Endothelial cell of umbilical vein (primary cell): ENCODE measurements at places on chromosomes 4 and X. TPM values are rescaled to one million over a fixed set of nuclear protein-coding genes. Genes with fewer than 3 reads are reported as not detected.

DNA sequence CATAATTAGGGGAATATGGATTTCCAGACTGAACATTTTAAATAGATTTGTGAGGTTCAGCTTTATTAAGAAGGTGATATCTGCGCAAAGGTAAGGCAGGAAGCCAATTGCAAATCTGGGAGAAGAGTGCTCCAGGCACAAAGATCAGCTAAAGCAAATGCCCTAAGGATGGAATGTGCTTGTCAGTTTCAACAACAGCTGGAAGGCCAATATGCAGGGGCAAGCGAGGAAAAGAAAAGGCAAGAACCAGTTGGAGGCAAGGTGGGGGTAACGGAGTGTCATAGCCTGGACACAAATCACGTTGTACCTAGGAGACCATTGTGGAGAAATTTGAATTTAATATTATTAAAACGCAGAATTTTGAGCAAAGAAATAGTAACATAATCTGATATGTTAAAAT, 1710.3 kb upstream of the PCDH7 start:
- H3K4me1 ChIP-seq: no peaks in the 10 kb centered on the region
- H3K27ac ChIP-seq: no peak overlapping the region
- DNase-seq: no peak

- no peaks in the 10 kb centered on the region for H3K4me1 ChIP-seq
- no peak overlapping the region for H3K4me3 ChIP-seq
- no peaks in the 10 kb centered on the region for H3K36me3 ChIP-seq
- DNase-seq: no peak
- H3K27me3 ChIP-seq: no peaks in the 10 kb centered on the region
- no peak overlapping the region for H3K27ac ChIP-seq
Measured at GRCh38 chrX:107360788-107361360, 88.6 kb upstream of the FRMPD3 start.

DNA sequence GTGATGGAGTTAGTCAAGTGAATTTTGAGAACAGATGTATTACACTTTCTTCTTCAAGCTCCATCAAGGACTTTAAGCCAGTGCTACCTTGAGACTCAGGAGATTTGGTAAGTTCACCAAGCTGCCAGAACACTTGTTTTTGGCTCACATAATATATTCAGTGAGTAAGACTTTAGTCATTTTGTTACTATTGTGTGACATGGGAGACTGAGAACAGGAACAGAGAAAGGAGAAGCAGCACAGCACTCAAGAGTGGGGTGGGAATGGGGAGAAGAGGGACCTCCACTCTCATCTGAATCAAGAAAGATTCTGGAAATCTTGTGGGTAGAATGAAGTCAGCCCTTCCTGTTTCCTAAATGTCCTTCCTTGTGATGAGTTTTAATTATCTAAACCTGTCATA, 87.3 kb upstream of the TET2 start:
- H3K27me3 ChIP-seq: no peaks in the 10 kb centered on the region

DNA sequence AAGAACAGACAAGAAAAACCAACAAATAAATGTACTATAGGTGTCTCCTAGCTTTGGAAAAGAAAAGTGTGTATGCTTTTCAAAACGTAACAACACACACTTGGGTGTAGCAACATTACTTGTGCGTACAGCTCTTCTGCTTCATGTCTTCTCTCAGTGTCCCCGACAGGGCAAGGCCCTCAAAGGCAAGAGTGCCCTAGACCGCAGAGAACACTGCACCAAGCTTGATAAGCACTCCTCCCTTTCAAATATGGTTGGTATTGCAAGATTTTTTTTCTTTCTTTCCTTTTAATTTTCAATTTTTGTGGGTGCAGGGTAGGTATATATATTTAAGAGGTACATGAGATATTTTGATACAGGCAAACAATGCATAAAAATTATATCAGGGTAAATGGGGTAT, 106.8 kb downstream of the EIF4E start:
- no peak for DNase-seq
- H3K36me3 ChIP-seq: no peaks in the 10 kb centered on the region

GRCh38 chr4:163353054-163353453, 9.4 kb downstream of the NPY5R start:
- no peak overlapping the region for H3K4me3 ChIP-seq
- no peak for DNase-seq
- H3K27me3 ChIP-seq: no peaks in the 10 kb centered on the region
- H3K27ac ChIP-seq: no peak overlapping the region

GRCh38 chr4:111798840-111799239, 346.4 kb upstream of the FAM241A start:
- no peak overlapping the region for H3K27ac ChIP-seq
- no peaks in the 10 kb centered on the region for H3K4me1 ChIP-seq
- no peaks in the 10 kb centered on the region for H3K27me3 ChIP-seq
- no peaks in the 10 kb centered on the region for H3K36me3 ChIP-seq
- no peak for DNase-seq

DNA sequence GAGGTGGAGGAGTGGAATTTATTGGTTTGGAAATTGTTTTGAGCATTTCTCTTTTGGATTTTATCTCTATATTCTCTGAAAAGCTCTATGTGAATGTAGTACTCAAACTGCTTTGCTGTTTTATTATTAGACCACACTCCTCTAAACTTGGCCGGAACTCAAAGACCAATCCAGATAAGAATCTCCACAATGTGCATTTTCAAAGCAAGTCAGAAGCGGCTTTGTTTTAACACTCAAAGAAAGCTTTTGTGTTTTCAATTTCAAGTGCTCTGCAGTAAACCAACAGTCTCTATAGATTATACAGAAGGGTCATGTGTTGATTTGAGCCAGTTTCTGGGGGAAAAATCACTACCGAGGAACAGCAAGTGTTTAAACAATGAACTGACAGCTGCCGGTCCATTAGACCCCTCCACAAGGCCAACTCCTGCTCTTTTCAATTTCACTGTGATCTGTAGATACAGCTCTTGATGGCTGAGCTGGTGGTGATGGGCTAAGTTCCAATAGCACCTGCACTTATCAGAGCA, 79.4 kb downstream of the FTHL17 start:
- H3K36me3 ChIP-seq: no peaks in the 10 kb centered on the region
- H3K4me1 ChIP-seq: no peaks in the 10 kb centered on the region
- peak; percentile 1 for DNase-seq
- no peaks in the 10 kb centered on the region for H3K27me3 ChIP-seq
- no peak overlapping the region for H3K4me3 ChIP-seq

DNA sequence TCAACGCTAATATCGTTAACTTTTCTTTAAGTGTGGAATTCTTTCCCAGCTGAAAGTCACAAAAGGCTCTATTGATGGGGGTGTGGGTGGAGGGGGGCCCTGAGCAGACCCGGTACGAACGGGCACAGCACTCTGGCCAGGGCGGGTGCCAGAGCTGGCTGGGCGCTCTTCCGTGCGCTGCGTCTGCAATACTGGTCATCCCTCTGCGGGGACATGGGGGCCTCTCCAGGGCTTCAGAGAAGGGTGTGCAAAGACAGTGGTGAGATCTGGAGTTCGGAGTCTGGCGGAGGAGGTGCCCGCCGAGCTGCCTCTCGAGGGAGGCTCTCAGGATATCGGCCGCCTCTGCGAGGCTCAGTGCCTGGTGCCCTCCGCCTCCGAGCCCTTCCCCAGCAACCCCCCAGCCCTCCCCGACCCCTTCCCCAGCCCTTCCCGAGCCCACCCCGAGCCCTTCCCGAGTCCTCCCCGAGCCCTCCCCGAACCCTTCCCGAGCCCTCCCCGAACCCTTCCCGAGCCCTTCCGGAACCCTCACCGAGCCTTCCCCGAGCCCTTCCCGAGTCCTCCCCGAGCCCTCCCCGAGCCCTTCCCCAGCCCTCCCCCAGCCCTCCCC, 34.3 kb downstream of the FGFRL1 start:
- no peaks in the 10 kb centered on the region for H3K36me3 ChIP-seq
- H3K27ac ChIP-seq: no peak overlapping the region
- DNase-seq: no peak
- no peaks in the 10 kb centered on the region for H3K27me3 ChIP-seq

DNA sequence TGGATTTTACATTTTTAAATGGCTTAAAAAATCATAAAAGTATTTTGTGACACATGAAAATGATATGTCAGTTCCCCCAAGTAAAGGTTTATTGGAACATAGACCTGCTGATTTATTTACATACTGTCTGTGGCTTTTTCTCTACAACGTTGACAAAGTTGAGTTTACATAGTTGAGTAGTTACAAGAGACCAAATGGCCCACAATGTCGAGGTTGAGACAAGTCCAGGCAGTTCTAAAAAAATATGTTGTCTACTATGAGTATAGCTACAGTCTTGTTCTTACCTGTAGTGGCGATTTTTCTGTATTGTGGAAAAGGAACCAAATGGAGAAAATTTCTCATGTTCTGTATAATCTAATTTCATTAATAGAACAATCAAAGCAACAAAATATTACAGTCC, 163.2 kb downstream of the FRAS1 start:
- no peak for DNase-seq
- H3K36me3 ChIP-seq: no peaks in the 10 kb centered on the region
- H3K27ac ChIP-seq: no peak overlapping the region

DNA sequence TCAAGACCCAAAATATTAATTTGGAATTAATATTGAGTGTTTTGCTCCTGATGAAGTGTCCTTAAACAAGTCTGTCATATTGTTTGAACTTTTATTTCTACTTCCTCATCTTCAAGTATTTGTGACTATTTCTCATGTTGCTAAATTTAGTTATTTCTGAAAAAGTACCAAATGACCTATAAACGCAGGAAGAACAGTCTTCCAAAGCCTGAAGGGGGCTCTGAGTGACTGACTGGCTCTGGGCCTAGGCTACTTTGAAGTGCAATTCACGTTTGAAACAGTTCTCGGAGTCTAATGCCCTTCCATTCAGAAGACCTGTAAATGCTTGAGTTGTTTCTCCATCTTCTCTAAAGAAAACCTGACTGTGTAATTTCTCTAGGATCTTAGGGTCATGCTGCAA, 26.5 kb downstream of the GALNT7 start:
- no peaks in the 10 kb centered on the region for H3K36me3 ChIP-seq
- no peak for DNase-seq
- peaks cover 19% of the 10 kb centered on the region for H3K4me1 ChIP-seq

DNA sequence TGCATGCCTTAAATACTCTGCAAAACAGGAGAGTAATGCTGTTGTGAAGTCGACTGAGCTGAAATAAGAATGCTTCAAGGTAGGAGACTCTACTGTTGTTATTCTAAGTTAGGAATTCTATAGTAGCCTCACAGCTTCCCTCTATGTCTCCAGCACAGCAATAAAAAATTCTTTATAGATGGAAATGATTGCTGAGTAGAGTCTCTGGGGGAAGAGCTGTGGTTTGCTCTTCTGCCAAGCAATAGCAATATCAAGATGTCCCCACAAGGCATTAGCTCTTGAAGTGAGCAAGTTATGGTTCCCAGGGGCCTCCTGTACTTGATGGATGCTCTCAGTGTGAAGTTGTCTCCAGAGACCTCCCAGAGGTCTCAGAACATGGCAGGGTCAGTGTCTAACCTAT, 880.6 kb upstream of the FRG1 start:
- no peak overlapping the region for H3K27ac ChIP-seq
- H3K27me3 ChIP-seq: no peaks in the 10 kb centered on the region
- no peaks in the 10 kb centered on the region for H3K36me3 ChIP-seq

DNA sequence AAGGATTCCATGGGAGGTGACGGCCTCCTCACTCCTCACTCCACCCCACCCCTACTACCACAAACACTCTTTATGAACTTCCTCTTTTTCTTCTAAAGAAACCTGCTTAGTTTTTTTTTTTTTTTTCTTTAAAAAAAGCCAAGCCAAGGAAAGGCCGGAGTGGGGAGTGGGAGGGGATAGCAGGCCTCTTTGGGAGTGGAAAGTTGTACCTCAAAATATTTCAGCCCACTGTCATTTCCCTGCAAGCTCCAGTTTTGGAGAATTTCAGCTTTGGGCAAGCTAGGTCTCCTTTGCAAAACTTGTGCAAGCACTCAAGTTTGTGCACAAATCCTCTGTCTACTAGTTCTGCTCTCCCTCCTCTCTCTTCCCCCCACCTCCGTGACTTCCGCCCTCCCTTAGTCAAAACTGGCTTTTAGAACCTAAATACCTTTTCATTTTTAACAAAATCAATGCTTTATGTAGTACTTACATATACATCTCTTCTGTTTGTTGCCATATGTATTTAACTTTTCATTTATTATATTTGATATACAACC, 512 bp upstream of the ANTXR2 start:
- H3K27me3 ChIP-seq: no peaks in the 10 kb centered on the region
- no peak for DNase-seq
- peaks cover 47% of the 10 kb centered on the region for H3K4me1 ChIP-seq
- H3K27ac ChIP-seq: peak overlapping the region; percentile 82
- peak overlapping the region; percentile 62 for H3K4me3 ChIP-seq

DNA sequence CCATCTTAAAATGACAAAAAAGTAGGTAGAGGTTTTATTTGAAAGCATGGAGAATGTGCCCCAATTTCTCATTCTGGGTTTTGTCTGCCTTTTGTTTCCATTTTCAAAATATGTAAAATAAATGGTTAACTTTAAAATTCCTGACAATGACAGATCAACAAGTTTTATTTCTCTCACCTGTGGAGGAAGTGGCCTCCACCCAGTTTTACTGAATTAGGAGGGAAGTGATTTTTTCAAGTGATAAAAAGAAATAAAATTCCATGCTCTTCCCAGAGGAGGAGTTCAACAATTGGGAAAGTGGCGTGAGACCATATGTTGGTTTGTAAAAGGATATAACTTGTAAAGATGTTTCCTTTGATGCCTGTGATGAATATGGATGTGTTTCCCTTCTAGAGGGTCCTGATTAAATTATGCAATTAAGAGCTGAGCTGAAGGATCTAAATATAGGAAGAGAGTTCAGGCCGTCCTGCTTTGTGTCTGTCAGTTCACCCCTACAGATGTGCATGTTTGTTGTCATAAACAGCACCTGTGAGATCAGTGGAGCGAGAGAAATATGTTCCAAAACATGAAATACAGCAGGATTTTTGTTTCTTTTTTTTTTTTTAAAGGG, 19.5 kb downstream of the SMAD1 start:
- peak; percentile 91 for DNase-seq
- peak overlapping the region; percentile 27 for H3K27ac ChIP-seq
- H3K27me3 ChIP-seq: no peaks in the 10 kb centered on the region
- peaks cover 54% of the 10 kb centered on the region for H3K4me1 ChIP-seq

GRCh38 chr4:13137390-13137789, 346.8 kb downstream of the RAB28 start:
- no peaks in the 10 kb centered on the region for H3K27me3 ChIP-seq
- no peak overlapping the region for H3K4me3 ChIP-seq
- no peaks in the 10 kb centered on the region for H3K4me1 ChIP-seq
- no peak overlapping the region for H3K27ac ChIP-seq
- no peak for DNase-seq

DNA sequence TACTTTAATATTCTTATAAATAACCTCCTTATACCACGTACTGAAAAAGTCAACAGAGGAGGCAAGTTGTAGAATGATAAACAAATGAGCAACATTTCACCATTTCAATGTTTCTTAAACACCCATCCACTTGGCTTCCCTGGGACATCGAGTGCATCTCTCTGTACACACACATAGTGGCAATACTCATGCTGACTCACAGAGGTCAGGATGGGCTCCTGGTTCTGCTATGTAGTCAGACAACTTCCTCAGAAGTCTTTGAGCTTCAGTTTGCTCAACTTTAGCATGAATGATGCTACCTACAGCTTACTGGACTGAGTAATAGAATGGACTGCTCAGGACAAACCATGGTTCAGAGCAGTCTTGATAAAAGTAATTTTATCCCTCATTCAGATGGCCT, 56.9 kb downstream of the MAD2L1 start:
- no peaks in the 10 kb centered on the region for H3K4me1 ChIP-seq
- DNase-seq: no peak
- H3K4me3 ChIP-seq: no peak overlapping the region
- H3K27me3 ChIP-seq: no peaks in the 10 kb centered on the region
- no peak overlapping the region for H3K27ac ChIP-seq

Gene TRIM61
- 0.22 TPM in 1 of 2 replicates, not detected in the other for total RNA-seq

Gene FAM53A
- 1.3 and 1.7 TPM in 2 replicates for total RNA-seq

Gene ZNF185
- total RNA-seq: 19.7 and 31.6 TPM in 2 replicates
